Daoy (cell line): ENCODE measurements at places on chromosomes 7 and 10. TPM values are rescaled to one million over a fixed set of nuclear protein-coding genes. Genes with fewer than 3 reads are reported as not detected.

DNA sequence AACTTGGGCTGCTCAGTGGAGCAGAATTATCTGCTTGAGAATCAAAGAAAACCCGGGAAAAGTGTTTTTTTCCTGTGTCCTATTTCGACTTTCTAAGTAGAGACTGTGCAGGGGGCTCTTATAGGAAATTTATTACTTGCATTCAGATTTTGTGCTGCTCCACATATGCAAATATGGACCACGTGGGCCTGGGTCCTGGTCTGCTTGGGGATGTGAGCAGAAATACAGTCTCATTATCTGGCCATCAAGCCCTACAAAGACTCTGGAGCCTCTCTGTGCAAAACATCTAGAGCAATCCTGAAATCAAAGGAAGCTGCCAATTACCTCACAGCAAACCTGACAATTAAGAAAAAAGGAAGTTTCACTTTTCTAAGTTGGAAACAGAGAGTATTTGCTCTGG is 216.9 kb downstream of the LRMDA start:
- no peak for DNase-seq

DNA sequence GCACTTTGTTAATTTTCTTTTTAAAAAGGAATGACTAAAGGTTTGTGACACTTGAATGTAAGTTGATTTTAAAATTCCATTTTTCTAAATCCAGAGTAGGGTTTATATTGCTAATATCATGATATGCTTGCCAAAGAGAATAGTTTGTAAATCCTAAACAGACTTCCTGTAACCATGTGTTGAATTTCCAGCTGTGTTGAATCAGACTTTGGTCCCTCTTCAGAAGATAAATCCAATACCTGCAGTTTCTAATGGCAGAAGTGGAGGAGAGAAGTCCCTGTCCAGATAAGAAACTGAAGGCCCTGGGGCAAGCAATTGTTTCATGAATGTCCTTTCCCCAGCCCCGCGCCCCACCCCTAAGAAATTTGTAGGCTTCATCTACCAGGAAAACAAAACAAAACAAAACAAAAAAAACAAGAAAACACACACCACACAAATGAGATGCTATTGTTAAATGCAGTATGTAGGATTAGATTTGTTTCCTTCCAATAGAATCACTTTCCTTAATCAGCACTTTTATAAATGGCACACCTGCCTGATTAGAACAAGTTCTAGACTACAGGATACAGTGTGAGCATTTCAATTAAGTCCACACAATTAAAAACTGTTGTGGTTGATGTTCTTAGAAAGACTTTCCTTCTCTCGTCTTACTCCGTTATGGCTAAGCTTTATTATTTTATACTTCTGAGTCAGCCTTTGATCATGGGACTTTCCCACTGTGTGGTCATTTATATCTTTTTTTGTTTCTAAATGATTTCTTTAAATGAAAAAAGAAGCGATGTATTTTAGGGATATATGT is 122.8 kb downstream of the KAT6B start:
- DNase-seq, result peak; percentile 9

DNA sequence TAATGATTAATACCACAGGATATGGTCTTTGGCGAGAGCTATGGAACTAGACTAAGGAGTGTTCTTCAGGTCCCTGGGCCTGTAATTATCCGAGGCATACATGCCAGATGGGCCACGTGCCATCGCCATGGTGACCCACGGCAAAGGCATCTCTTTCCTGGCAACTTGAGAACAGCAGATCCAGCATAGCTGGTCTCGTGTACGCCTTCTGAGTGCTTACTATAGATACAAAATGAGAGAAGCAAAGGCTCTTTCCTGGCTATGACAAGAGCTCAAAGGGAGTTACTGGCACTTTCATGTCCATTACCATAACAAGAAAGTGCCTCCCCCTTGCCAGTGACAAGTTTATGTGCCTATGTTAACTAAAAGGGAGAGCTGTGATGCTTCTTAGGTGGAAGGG is 26.0 kb upstream of the GLI3 start:
- peak; percentile 95 for DNase-seq

- no peak for DNase-seq
Observed at GRCh38 chr7:75854233-75854632, 24.6 kb upstream of the RHBDD2 start.

BICC1 gene
- 9.1 and 12.2 TPM in 2 replicates for total RNA-seq

- DNase-seq, result no peak
Observed at GRCh38 chr7:33876596-33877274, 28.6 kb upstream of the BMPER start.

PALS2 gene
- total RNA-seq, result 51.1 and 55.8 TPM in 2 replicates

PRKG1 gene
- 1.5 TPM in 2 replicates for total RNA-seq

DNA sequence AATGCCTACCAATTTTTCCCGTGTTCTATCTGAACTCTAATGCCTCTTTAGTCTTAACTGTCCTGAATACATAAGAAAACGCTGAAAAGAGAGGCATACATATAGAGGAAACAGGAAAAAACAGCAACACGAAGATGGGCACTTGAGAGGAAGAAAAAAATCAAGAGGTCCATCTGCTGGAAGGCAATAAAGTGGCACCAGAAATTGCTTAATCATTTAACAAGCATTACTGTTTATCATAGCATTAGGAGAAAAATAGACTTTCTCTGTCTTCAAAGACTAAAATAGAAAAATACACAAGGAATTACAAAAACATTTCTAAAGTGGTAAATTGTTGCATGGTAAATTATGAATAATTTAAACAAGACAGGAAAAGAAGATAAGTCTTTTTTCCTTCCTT is 35.0 kb downstream of the NSUN6 start:
- DNase-seq, result no peak

MRPS16 gene
- 71.9 and 77.4 TPM in 2 replicates for total RNA-seq

MAT1A gene
- total RNA-seq, result 0.29 TPM in 1 of 2 replicates, not detected in the other

DNA sequence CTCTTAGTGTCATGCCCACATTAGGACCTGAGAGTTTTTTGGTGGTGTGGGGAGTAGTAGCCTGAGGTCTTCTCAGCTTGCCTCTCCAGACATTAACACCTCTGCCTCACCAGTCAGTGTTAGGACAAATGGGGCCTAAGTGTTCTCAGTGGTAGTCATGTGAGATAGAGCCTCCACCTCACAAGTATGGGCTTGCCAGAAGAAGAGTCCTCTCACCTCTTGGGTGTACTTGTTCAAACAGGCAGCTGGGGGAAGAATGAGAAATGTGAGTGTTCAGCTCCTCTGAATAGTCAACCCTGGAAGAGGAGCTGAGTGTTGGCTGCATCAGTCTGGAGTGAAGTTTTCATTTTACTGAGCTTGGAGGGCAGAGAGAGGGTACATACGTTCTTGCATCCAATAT is 464.6 kb downstream of the POM121L12 start:
- no peak for DNase-seq

- no peak for DNase-seq
Observed at GRCh38 chr7:110771717-110772116, 319.2 kb upstream of the LRRN3 start.

C7orf33 gene
- total RNA-seq, result not detected in 2 replicates

DNA sequence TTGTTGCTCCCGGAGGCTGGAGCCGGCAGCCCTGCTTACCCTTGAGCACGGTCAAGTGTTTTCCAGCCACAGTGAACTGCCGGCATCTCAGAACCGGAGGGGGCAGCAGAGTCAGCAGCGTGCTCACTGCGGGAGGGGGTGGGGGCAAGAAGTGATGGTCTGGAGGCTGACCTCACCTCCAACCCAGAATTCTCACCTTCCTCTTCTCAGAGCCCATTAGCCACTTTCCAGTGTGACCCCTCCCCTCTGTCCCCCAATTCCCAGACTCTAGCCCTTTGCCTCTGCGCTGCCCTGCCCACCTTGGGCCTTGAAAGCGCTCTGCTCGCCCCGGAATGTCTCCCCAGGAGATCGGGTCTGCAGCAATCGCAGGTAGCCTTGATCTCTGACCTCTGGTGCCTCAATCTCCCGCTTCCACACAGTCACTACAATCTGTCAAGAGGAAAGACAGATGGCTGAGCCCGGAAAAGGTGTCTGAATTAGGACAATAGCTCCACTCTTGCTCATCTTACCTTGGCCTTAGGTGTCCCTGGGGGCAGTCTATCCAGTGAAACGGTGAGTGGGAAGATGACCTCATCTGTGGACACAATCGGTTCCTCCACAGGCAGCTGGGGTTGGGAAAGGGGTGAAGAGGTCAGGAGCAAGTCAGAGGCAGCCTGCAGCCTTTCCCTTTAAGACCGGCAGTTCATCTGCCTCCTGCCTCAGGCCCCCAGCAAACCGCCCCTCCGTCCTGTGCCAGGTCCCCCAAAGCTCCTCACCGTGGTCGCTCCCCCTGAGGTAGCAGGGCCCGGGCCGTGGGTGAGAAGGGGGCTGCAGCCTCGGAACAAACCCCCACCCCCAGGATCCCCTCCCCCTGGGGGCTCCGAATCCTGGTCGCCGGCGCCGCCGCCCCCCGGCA is 942 bp downstream of the TRAPPC14 start:
- peak; percentile 54 for DNase-seq

- no peak for DNase-seq
Observed at GRCh38 chr7:88806280-88807037, 10.9 kb upstream of the TEX47 start.

SPDYE1 gene
- not detected in 2 replicates for total RNA-seq

GRCh38 chr7:23277359-23277989 is 21.7 kb upstream of the MALSU1 start:
- DNase-seq, result peak; percentile 82

PTPRN2 gene
- total RNA-seq, result 5.5 and 8.3 TPM in 2 replicates

DNA sequence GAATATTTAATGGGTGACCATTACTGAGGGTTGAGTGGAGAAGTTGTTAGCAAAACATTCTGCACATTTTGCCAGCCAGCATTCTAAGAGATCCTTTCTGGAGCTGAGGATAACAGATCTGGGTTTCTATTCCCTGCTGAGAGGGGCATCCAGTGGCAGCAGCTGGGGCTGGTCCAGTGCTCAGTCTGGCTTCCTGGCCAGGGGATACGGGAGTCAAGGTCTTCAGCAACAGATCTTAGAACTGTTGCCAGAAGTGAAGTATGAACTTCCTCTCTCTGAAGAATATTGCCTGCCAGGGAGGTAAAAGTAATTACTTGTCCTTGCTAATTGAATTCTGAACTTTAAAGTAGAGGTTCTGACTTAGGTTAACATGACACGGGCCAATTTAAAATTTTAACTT is 568.4 kb downstream of the REEP3 start:
- no peak for DNase-seq

DNA sequence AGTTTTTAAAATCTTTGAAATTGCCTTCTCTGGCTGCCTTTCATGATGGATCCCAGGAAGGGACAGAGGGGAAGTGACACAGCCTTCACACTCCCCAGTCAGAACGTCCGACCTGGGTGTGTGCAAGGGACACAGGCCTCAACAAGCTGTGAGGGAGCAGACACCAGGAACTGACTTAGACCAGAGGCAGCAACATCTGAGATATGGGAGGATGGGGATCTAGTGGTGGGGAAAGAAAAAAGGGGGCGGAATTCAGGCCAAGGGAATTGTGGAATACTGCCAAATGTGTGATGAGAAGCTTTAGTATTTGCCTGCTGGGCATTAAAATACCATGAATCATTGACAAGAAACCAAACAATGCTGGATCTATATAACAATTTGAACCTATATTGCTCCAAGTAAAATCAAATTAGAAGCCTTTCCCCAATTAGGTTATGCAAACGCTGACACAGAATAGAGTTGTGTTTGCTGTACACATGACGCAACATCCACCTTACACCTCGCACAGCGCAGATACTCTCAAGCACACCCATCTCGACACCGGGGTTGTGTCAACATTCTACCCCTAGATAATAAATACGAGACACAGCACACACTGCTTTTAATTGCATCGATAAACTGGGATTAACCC is 17.2 kb upstream of the MNX1 start:
- peak; percentile 61 for DNase-seq

NUDT13 gene
- 1.2 TPM in 1 of 2 replicates, not detected in the other for total RNA-seq

TRPV5 gene
- 0.06 TPM in 1 of 2 replicates, not detected in the other for total RNA-seq

MRLN gene
- total RNA-seq, result 0.46 TPM in 1 of 2 replicates, not detected in the other

- peak; percentile 23 for DNase-seq
Observed at GRCh38 chr10:6300106-6300783, 97.5 kb downstream of the PFKFB3 start.

DNA sequence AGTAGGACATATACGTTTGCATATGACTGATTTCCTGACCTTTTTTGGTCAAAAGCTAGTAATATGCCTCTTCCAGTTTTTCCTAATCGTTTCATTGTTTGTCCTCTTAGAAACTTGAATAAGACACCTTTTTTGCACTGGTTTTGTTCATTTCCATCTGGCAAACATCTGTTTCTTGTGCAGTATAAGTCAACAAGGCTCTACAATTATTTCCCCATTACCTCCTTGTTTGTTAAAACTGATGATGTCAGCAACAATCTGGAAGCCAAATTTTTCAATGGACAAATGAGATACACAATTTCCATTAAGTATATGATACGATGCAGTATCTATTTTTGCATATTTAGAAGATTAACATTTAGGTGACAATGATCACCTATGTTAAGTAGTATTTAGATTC is 148.8 kb downstream of the NRBF2 start:
- DNase-seq, result no peak

DNA sequence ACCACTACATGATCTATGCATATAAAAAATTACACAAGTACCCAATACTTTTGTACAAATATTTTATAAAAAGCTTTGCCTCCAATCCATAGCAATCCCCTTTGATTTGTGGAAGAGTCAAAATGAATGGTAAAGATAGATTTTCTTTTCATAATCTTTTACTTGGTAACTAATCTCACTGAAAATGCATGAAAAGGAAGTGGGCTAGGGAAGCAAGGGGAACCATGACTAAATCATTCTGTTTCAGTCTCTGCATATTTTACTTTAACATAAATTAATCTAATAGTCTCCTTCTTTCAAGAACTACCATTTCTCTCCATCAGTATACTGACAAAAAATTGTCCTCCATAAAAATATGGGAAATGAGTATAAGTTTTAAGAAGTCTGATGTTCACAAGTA is 96.9 kb downstream of the TES start:
- DNase-seq, result no peak

DNA sequence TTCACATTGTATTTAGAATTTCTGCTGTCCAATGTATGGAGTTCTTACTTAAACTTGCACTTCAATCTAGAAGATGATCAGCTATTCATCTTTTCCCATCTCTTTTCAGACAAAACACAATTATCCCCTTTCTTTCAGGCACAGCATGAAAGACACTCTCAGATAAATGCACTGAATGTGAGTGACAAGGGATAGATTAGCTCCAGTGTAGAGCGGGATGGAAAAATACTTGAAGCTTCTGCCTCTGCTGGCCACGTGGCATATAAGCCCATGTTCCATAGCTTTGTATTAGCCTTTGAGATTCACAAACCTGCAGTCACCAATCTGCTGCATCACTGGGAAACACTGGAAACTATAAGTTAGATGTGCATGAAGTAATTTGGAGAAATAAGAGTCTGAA is 162.2 kb upstream of the FAM3C start:
- DNase-seq, result no peak

DNA sequence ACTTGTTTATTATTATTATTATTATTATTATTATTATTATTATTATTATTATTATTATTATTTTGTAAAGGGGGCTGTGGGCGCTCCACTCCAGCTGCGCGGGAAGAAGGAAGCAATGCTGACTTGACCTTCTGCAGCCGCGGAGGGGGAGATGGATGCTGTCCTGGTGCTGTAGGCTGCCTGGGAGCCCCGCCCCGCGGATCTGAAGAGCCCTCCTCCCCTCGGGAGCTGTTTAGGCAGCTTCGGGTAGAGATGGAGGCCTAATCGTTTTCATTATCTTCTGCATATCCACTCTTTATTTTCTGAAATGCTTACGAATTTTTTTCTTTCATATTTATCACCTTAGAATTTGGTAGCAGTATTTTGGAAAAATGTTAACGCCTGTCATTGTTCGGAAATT is 101.2 kb upstream of the KLF6 start:
- DNase-seq, result peak; percentile 67

GRCh38 chr7:20238194-20238753 is 21.1 kb upstream of the MACC1 start:
- DNase-seq, result no peak

GRCh38 chr10:97778452-97779302 is 6.9 kb upstream of the SFRP5 start:
- no peak for DNase-seq

SFTPA1 gene
- not detected in 2 replicates for total RNA-seq
